ENCODE measurements at places on chromosomes 2 and 18. TPM values are rescaled to one million over a fixed set of nuclear protein-coding genes. Genes with fewer than 3 reads are reported as not detected.
A peak's percentile ranks its signal among the peaks of the same experiment; 100 is the strongest.

VWA3B gene
- total RNA-seq = not detected

GRCh38 chr2:71880846-71881610, 266.6 kb downstream of the CYP26B1 start:
- DNase-seq = peak; percentile 82

RFX8 gene
- not detected for total RNA-seq

- DNase-seq = no peak
Measured at GRCh38 chr2:120230515-120231471, 7.6 kb upstream of the TMEM185B start.

UGT1A3 gene
- not detected for total RNA-seq

G6PC2 gene
- not detected for total RNA-seq

RND3 gene
- total RNA-seq = 118 TPM

DNA sequence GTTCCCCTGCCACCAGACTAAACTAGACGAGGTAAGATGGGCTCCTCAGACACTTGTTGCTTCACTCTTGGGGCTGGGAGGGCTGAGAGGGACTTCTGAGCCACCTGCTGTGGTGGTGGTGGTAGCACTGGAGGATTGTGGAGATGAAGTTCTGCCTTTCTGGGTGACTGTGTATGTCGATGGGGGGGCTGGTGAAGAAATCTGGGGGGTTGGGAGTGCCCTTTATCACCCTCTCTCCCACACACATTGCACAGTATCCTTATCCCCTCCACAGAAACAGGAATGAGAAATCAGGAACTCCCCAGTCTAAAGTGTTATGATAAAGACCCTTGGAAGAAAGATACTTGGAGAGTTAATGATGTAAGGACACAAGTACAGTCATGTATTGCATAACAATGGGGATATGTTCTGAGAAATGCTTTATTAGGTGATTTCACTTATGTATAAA, 38.5 kb downstream of the HK2 start:
- DNase-seq = peak; percentile 15

- DNase-seq = no peak
Measured at GRCh38 chr2:196500686-196501431, 138.7 kb upstream of the CCDC150 start.

DNA sequence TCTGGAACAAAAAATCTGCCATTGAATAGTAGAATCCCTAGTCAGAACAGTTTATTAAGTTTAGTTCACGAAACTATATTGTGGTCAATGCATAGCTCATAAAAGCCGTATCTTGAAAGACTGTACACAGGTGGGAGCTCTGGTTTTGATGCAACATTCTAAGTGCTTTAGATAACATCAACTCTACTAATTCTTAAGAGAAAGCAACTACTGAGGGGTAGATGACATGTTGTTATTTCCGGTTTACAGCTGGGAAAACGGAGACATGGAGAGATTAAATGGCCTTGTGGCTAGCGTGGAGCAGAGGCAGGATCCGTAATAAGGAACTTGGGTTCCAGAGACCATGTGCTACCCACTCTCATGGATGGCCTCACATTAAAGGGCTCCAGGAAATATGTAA, 4.2 kb upstream of the ITGA6 start:
- no peak for DNase-seq

GRCh38 chr18:68298330-68298729, 416.6 kb downstream of the TMX3 start:
- no peak for DNase-seq

DNAJB2 gene
- 114 TPM for total RNA-seq

DNA sequence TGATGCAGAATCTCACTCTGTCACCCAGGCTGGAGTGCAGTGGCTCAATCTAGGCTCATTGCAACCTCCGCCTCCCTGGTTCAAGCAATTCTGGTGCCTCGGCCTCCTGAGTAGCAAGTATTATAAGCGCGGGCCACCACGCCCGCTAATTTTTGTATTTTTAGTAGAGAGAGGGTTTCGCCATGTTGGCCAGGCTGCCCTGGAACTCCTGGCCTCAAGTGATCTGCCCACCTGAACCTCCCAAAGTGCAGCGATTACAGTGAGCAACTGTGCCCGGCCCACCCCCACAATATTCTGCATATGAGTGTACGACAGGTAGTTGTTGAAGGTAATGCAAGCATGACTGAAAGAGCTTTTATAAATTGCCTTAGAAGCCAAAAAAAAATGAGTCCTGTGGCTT, 1.2 kb downstream of the WDR75 start:
- no peak for DNase-seq
